Panc1 (cell line): ENCODE measurements at places on chromosomes 4 and X. TPM values are rescaled to one million over a fixed set of nuclear protein-coding genes. Genes with fewer than 3 reads are reported as not detected.

Gene DCLK2
- total RNA-seq = 9.5 TPM

Gene PIGA
- 8.2 TPM for total RNA-seq

Gene ATP1B4
- not detected for total RNA-seq

Gene NHS
- total RNA-seq = 0.80 TPM

Gene DCAF12L2
- not detected for total RNA-seq

Gene TBC1D19
- 2.2 TPM for total RNA-seq

Gene ARHGAP36
- not detected for total RNA-seq

Gene POLN
- total RNA-seq = 4.3 TPM

Gene ZCCHC18
- 0.62 TPM for total RNA-seq

Gene XAGE1A
- not detected for total RNA-seq

Gene QRFPR
- not detected for total RNA-seq

Gene NAT8L
- 16.6 TPM for total RNA-seq

GRCh38 chr4:37693450-37694190 lies 7.4 kb upstream of the RELL1 start:
- no peak overlapping the region for H3K27ac ChIP-seq
- H3K27me3 ChIP-seq = no peaks in the 10 kb centered on the region
- no peaks in the 10 kb centered on the region for H3K4me1 ChIP-seq
- DNase-seq = no peak

GRCh38 chr4:111506706-111507105 lies 638.5 kb upstream of the FAM241A start:
- H3K27me3 ChIP-seq = no peaks in the 10 kb centered on the region
- no peak overlapping the region for H3K27ac ChIP-seq
- no peak for DNase-seq

- H3K27ac ChIP-seq = 0 out of 2 replicates have a peak within 1 kb of the TSS, but pooled peaks have one; percentile 29
- H3K27me3 ChIP-seq = no peaks in the 10 kb centered on the region; the same call in 1 of the 2 replicates
- no peaks in the 10 kb centered on the region for H3K36me3 ChIP-seq
- peak within 1 kb of the TSS; percentile 59 for H3K4me3 ChIP-seq
- H3K4me1 ChIP-seq = no peaks in the 10 kb centered on the region
Observed at GRCh38 chr4:186068581-186069348, at the start of gene TLR3. TLR3 (plus strand) TSS chr4:186069156; CDS start chr4:186076620, 7,464 bp downstream.

GRCh38 chr4:8086783-8087445 lies 71.7 kb downstream of the ABLIM2 start:
- H3K4me3 ChIP-seq = no peak overlapping the region
- H3K27me3 ChIP-seq = no peaks in the 10 kb centered on the region
- no peak overlapping the region for H3K27ac ChIP-seq
- DNase-seq = no peak

DNA sequence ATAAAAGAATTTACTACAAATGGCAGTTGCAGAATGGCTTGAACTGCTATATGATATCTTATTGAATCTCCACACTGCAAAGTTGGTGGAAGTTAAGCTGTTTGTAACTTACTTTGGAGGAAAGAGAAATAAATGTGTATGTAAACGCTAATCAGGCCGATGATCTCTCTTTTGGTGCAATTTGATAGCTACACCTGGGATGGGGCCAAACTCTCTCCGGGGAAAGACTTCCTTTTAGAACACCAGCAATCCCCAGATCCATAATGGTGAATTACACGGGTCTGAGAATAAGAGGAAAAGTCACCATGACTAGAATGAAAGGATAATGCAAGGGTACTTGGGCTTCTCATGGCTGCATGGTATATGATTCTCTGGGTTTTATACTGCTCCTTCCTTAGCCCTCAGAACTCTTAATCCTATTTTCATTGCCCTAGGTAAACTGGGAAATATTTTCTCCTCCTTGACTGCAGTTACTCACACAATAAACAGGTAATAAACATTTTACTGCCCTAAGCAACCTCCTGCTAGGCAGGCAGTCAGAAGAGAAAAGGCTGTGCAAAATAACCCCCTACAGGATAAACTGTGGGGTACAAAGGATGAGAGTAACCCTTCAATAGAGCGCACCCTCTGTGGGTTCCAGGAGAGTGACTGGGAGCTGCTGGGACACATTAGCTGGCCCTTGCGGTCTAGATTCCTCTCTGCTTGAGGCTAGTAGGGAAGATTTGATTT lies 109.3 kb downstream of the MGST2 start:
- H3K27me3 ChIP-seq = no peaks in the 10 kb centered on the region
- no peak overlapping the region for H3K4me3 ChIP-seq
- H3K27ac ChIP-seq = no peak overlapping the region
- no peaks in the 10 kb centered on the region for H3K36me3 ChIP-seq
- H3K4me1 ChIP-seq = no peaks in the 10 kb centered on the region

- H3K36me3 ChIP-seq = no peaks in the 10 kb centered on the region
- no peak overlapping the region for H3K27ac ChIP-seq
- no peak for DNase-seq
- no peaks in the 10 kb centered on the region for H3K4me1 ChIP-seq
- no peaks in the 10 kb centered on the region for H3K27me3 ChIP-seq
- no peak overlapping the region for H3K4me3 ChIP-seq
Observed at GRCh38 chrX:45264865-45265264, 64.2 kb upstream of the DIPK2B start.

DNA sequence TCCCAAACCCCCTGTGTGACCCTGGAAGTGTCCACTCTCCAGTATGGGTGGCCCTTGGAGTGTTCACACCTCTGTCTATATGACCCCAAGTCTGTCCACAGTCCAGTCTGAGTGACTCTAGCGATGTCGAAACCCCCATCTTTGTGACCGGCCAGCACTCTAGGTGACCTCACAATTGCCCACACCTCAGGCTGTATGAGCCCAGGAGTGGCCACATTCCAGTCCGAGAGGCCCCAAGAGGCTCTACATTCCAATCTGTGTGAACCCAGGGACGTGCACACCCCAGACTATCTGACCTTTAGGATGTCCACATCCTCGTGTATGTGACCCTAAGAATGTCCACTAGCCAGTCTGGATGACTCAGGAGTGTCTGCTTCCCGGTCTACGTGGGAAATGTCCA lies 7.3 kb upstream of the GLOD5 start:
- no peaks in the 10 kb centered on the region for H3K36me3 ChIP-seq
- no peaks in the 10 kb centered on the region for H3K4me1 ChIP-seq
- no peak overlapping the region for H3K27ac ChIP-seq
- no peaks in the 10 kb centered on the region for H3K27me3 ChIP-seq
- H3K4me3 ChIP-seq = no peak overlapping the region
- DNase-seq = no peak

- H3K4me3 ChIP-seq = no peak overlapping the region
- no peak for DNase-seq
- no peak overlapping the region for H3K27ac ChIP-seq
- H3K36me3 ChIP-seq = no peaks in the 10 kb centered on the region
Observed at GRCh38 chr4:151931563-151931962, 170.8 kb upstream of the GATB start.

DNA sequence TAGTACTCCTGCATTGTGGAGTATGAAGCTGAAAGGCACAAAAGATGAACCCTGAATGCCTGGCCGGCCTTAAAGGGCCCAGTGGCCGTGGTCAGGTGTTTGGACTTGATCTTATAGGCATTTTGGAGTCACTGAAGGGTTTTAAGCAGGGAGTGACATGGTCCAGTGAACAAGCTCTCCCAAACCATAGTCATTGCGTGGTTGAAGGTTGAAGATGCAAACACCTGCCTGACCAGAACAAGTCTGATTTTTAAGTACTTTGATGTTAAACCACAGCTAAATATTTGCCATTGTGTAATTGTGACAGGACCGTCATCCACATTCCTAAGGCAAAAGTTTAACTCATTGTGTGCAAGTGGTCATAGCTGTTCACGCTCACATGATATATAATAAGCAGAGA lies 3.3 kb downstream of the STK32B start:
- H3K36me3 ChIP-seq = no peaks in the 10 kb centered on the region
- no peaks in the 10 kb centered on the region for H3K27me3 ChIP-seq
- H3K27ac ChIP-seq = no peak overlapping the region

GRCh38 chr4:150217808-150218207 lies 139.6 kb downstream of the DCLK2 start:
- H3K27ac ChIP-seq = peak overlapping the region; percentile 51; the same call in 1 of the 2 replicates
- H3K27me3 ChIP-seq = no peaks in the 10 kb centered on the region
- H3K36me3 ChIP-seq = no peaks in the 10 kb centered on the region
- H3K4me1 ChIP-seq = peaks cover 8% of the 10 kb centered on the region
- no peak overlapping the region for H3K4me3 ChIP-seq

GRCh38 chr4:7672601-7673000 lies 237.9 kb upstream of the PSAPL1 start:
- no peak overlapping the region for H3K4me3 ChIP-seq
- H3K4me1 ChIP-seq = no peaks in the 10 kb centered on the region
- no peak for DNase-seq
- H3K27me3 ChIP-seq = no peaks in the 10 kb centered on the region
- H3K27ac ChIP-seq = no peak overlapping the region

DNA sequence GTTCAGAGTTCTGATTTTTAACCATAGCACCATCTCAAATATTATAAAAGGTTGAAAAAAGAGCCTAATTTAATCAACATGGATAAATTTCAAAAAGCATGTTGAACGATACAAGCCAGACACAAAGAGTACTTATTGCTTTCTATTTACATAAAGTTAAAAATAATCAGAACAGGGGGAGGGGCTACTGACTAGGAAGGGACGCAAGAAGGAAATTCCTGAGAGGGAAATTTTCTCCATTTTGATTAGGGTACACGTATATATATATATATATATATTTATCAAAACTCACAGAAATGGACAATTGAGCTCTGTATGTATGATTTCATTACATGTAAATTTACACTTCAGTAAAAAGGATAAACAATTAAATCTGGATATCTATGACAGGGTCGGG lies 482 bp upstream of the MBTPS2 start:
- no peaks in the 10 kb centered on the region for H3K4me1 ChIP-seq
- H3K36me3 ChIP-seq = no peaks in the 10 kb centered on the region; the same call in 1 of the 2 replicates
- no peaks in the 10 kb centered on the region for H3K27me3 ChIP-seq
- peak overlapping the region; percentile 73 for H3K27ac ChIP-seq
- DNase-seq = no peak

GRCh38 chr4:108272046-108272445 lies 103.3 kb upstream of the LEF1 start:
- H3K36me3 ChIP-seq = no peaks in the 10 kb centered on the region
- no peak overlapping the region for H3K27ac ChIP-seq
- no peak for DNase-seq

- no peaks in the 10 kb centered on the region for H3K36me3 ChIP-seq
- H3K4me1 ChIP-seq = no peaks in the 10 kb centered on the region
- H3K27ac ChIP-seq = no peak overlapping the region
- no peak overlapping the region for H3K4me3 ChIP-seq
Observed at GRCh38 chr4:7635445-7636239, 200.9 kb upstream of the PSAPL1 start.

GRCh38 chr4:146482788-146483187 lies 39.0 kb downstream of the SLC10A7 start:
- H3K36me3 ChIP-seq = no peaks in the 10 kb centered on the region
- no peak for DNase-seq
- no peak overlapping the region for H3K4me3 ChIP-seq
- H3K27me3 ChIP-seq = no peaks in the 10 kb centered on the region

DNA sequence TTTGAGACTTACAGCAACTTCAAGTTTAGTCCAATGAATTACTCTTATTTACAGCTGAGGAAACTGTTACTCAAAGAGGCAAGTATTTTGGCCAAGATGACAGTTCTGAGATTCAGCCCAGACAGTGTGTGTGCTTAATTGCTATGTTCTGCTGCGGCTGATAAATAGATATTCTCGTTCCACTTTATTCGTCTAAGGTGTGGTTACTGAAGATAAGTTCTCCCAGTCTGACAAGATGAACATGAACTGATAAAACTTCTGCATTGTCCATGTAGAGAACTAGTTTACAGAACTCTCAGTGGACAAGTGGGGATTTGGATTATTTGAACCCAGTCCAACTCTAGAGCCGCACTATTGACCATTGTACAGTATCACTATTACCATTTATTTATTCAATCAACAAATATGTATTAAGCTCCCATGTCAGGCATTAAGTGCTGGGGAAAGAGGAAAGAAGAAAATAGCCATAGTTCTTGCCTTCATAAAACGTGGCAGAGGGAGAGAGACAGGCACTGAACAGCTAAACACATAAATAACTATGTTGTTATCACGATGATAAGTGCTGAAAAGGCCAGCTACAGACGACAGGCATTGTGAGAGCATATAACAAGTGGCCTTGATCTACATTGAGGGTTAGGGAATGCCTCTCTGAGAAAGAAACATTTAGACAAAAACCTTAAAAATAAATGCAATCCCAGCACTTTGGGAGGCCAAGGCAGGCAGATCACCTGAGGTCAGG lies 4.0 kb upstream of the DHX15 start:
- DNase-seq = no peak
- H3K4me1 ChIP-seq = no peaks in the 10 kb centered on the region; the same call in 1 of the 2 replicates
- no peaks in the 10 kb centered on the region for H3K27me3 ChIP-seq
- no peak overlapping the region for H3K27ac ChIP-seq

DNA sequence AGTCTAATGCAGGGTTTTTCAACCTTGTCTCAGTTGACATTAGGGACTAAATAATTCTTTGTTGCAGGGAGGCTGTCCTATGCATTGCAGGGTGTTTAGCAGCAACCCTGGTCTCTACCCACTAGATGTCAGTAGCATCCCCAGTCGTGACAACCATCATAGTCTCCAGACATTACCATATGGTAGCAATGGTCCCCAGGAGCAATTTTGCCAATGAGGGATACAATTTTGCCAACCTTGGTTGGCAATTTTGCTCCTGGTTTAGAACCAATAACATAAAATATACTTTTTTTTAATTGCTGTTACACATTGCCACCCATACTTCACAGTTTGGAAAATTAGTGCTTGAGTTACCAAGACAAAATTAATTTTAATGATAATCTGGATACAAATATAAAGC lies 6.0 kb downstream of the EREG start:
- H3K27ac ChIP-seq = no peak overlapping the region
- DNase-seq = no peak
- no peaks in the 10 kb centered on the region for H3K36me3 ChIP-seq

DNA sequence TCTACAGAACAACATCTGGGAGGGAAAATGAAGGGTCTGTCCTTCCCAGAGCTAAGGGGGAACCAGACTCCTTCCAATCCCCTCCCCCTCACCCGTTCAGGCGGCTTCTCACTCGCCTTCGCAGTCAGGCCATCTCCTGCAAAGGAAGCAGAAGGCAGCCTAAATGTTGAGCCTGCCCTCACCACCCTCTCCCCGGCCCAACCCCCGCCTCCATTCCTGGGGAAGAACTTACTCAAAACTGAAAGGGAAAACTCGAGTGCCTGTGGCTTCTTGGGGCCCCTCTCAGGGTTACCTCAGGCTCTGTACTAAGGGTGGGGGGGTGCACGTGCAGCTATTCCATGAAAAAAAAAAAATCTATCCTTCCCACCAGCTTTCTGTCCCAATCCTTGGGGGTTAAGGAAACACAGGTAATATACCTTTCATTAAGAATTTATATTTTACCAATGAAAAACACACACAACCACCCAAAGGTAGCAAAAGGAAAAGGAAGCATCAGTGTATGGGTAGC lies 2.4 kb downstream of the ZMYM3 start:
- H3K4me1 ChIP-seq = peaks cover 16% of the 10 kb centered on the region
- no peak for DNase-seq
- no peak overlapping the region for H3K4me3 ChIP-seq

- no peak for DNase-seq
- no peak overlapping the region for H3K27ac ChIP-seq
- H3K4me1 ChIP-seq = no peaks in the 10 kb centered on the region
- no peaks in the 10 kb centered on the region for H3K36me3 ChIP-seq
- H3K27me3 ChIP-seq = no peaks in the 10 kb centered on the region
Observed at GRCh38 chr4:47824840-47825239, 13.0 kb downstream of the CORIN start.

- DNase-seq = no peak
- no peaks in the 10 kb centered on the region for H3K27me3 ChIP-seq
- H3K36me3 ChIP-seq = no peaks in the 10 kb centered on the region
- H3K4me3 ChIP-seq = no peak overlapping the region
Observed at GRCh38 chrX:70481471-70482270, 37.0 kb downstream of the DLG3 start.
